ENCODE measurements at places on chromosomes 11 and 22.

GRCh38 chr22:27635852-27636251, 165.7 kb downstream of the MN1 start:
- no peak for DNase-seq

DNA sequence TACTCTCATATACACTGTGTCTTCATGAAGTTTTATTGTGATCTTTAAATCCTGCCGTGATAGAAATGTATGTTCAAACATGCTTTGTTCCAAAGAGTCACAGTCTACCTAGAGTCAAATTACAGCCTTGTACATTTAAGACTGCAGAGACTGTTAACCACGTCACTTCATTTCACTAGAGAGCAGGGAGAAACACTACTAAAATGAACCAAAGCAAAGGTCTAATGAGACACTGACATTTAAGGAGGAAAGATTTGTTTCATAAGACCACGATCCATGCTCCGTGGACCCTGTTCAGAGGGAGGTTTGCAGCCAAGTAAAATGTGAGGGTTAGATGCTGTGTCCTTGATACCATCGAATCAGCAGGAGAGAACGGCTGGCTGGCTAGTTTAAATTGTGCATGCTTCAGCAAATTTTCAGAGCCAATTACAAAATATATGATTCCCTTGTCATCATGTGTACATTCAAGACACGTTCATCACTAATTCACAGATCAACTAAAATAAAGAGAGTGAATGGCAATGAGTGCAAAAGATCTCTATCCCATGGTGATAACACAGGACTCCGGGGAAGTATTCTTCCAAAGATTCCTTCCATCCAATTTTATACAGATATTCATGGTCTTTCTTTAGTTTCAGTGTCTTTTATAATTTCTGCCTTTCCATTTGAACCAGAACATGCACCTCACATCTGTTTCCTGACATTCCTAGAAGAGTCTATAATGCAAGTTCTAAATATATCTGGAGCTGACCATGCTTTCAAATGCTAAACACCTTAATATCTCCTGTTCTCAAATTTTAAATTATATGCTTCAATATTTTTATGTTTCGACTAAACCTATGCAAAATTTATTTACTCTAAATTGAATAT, 960.9 kb upstream of the FAT3 start:
- DNase-seq: no peak

DNA sequence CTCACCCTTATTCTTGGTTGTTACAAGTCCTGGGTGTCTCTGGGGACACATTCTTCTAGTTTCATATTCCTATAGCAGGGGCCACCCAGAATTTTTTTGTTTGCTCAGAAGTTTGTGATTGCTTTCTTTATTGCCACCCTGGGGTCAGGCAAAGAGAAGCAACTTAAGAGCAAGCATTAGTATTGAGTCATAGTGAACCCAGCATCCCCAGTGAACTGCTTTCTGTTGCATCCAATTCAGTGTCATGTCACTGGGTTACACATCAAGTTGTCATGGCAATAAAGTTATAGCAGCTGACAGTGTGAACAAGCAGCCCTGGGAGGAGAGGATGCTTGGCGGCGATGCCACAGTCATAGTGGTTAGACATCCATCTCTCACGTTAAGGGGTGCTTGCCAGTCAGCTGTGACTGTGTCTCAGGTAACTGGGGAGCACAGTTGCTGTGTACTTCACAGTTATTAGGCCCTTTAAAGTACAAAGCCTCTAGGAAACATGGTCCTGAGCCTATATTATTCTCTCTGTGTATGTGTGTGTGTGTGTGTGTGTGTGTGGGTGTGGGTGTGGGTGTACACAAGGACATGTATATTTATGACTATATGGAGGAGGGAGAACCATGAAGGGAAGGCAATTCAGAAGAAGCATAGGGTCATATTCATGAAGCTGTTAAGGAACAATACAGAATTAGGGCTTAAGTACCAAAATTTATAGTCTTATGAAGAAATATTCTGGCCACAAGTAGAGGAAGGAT, 52.5 kb downstream of the TRIM44 start:
- no peak for DNase-seq

DNA sequence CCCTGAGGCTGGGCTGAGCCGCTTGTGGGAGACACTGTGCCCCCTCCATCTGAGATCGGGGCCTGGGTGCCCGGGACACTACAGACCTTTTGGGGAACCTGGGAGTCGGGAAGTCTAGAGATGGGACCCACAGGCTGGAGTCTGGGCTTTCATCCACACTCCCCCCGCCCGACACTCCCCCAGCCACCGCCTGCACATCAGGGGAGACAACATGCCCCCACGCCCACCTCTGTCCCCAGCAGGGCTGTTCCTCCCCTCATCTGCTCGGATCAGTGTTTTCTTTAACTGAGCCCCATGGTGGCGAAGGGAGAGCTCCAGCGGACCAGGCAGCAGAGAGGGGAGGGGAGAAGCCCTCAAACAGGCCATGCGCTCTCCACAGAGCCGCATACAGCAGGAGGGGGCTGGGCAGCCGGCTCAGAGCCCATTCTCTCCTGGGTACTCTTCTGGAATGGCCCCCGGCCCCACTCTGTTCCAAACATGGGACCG, 174.7 kb downstream of the IGLL1 start:
- no peak for DNase-seq

- DNase-seq: no peak
These were observed 348.1 kb downstream of the ETS1 start for GRCh38 chr11:128239306-128239705.

- DNase-seq: no peak
These were observed 7.8 kb upstream of the JAML start for GRCh38 chr11:118232659-118233058.

DNA sequence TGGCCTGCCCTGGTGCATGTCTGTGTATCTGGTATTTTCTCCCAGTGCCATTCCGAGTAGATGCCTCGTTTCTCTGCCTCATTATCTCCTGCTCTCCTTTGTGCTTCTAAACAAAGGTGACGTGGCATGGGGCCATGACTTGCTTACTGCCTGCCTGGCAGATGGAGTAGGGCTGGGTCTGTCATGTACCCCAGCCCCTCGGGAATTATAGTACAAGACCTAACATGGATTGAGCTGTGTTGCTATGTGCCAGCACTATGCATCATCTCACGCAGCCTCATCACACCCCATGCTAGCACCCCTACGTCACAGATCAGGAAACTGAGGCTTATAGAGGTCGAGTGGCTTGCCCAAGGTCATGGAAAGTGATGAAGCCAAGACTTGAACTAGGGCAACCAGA, 88.1 kb downstream of the GALNT18 start:
- no peak for DNase-seq

Data from CD4-positive, CD25-positive, alpha-beta regulatory T cell (primary cell).